PC-9 (cell line): ENCODE measurements at places on chromosomes 6 and 20. TPM values are rescaled to one million over a fixed set of nuclear protein-coding genes. Genes with fewer than 3 reads are reported as not detected.

DNA sequence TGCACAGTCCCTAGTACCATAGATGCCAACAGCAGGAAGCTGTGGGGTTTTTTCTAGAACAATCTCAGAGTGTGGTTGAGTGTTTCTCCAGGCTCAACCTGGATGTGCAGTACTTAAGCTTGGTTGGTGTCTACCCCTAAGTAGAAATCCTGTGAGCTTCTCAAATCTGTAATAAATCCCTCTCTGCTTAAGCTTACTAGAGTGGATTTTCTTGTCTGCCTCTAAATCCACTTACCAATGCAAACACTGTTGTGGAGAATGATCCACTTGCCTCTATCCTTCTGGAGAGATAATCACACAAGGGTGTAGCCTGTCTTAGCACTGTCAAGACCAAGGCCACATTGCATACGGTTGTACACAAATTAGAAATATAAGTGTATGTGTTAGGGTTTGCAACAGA lies 43.3 kb upstream of the CLIC5 start:
- H3K36me3 ChIP-seq, result no peaks in the 10 kb centered on the region
- no peak for DNase-seq
- H3K4me3 ChIP-seq, result no peak overlapping the region
- H3K4me1 ChIP-seq, result no peaks in the 10 kb centered on the region
- no peak overlapping the region for H3K27ac ChIP-seq
- H3K27me3 ChIP-seq, result 0 out of 2 replicates have a peak, but pooled peaks cover 6% of the 10 kb centered on the region

Gene SDC4
- 114 and 117 TPM in 2 replicates for total RNA-seq

Gene LIME1
- 18.7 and 24.8 TPM in 2 replicates for total RNA-seq

- H3K27me3 ChIP-seq, result no peaks in the 10 kb centered on the region
- no peaks in the 10 kb centered on the region for H3K4me1 ChIP-seq
- no peaks in the 10 kb centered on the region for H3K36me3 ChIP-seq
- DNase-seq, result no peak
- no peak overlapping the region for H3K4me3 ChIP-seq
Observed at GRCh38 chr6:87808005-87808757, 106.1 kb upstream of the AKIRIN2 start.
